Caco-2 (cell line): ENCODE measurements at places on chromosomes 3 and 15.

DNA sequence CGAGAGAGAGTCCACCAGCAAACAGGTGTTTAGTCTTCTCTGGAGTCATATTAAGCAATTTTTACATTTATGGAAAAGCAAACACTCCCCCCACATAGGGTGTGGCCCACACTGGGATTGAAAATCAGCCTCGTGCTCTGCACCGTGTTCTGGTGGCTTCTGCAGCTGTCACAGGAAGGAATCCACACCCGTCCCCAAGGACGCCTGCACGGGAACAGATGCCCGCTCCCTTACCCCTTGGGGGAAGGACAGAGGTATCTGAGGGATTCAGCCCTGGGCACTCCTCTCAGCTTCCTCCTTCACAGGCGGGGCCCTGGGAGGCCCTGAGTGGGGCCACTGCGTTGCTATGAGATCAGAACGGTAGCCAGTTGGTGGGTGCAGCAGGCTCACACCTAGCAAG lies 27.8 kb downstream of the LIPC start:
- DNase-seq: no peak

GRCh38 chr15:42059661-42060476 lies 34.5 kb downstream of the PLA2G4D start:
- DNase-seq: no peak

GRCh38 chr3:140705954-140706353 lies 28.1 kb downstream of the TRIM42 start:
- DNase-seq: no peak

- DNase-seq: no peak
These were observed 154.1 kb downstream of the WNT5A start for GRCh38 chr3:55333046-55333445.

DNA sequence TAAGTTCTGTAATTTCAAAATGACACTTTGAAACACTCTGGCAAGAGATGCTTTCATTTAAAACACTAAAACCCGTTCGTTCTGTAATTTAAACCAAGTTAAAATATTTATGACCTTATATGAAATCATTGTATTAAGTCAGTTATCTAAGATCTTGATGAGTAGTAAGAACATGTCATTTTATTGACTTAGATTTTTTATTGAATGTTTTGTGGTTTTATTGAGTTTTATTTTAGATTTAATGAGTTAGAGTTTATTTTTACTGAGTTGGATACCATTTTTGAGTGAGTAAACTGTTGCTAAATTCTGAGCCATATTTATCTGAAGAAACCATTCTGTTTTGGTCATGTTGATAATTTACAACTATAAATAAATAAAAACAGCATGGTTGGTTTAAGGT lies 94.3 kb downstream of the PPARG start:
- no peak for DNase-seq

DNA sequence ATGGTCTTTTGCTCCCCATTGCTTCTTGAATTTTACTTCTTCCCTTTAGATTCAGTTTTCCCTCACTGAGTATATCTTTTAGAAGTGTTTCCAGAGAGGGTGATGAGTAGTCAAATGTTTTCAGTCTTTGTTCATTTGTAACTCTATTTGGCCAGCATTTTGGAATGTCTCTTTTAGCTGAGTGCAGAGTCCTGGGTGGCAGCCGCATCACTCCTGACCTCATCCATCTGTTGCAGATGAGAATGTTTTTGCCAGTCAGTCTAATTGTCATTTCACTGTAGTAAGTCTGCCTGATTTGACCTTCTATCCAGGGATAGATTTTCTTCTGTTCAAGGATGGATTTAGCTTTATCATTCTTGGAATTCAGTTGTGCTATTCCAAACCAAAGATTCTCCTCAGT lies 7.3 kb downstream of the SRPRB start:
- DNase-seq: no peak

DNA sequence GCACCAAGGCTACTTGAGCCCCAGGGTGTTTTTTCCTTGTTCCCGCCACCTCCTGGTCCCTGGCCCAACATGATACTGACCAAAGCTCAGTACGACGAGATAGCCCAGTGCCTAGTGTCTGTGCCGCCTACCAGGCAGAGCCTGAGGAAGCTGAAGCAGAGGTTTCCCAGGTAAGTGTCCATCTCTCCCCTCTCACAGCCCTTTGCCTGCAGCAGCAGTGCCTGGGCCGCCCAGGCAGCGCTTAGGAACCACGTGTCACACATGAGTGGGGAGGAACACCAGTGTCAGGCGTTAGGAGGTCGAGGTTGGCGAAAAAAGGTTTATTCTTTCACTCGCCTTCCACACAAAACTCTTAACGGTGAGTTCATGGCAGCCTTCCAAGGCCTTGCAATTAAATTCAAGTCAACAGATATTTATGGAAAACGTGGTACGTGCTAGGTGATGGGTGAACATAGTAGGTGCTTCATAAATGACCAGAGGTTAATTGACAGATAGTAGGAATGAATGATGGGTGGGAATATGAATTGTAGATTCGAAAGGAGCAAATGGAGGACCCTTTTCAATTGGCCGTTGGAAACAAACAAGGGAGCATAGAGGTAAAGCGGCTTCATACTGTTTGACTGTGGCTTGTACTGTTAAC lies 486 bp downstream of the CDIN1 start:
- DNase-seq: no peak

GRCh38 chr3:98565237-98565643 lies 28.2 kb downstream of the CPOX start:
- no peak for DNase-seq

DNA sequence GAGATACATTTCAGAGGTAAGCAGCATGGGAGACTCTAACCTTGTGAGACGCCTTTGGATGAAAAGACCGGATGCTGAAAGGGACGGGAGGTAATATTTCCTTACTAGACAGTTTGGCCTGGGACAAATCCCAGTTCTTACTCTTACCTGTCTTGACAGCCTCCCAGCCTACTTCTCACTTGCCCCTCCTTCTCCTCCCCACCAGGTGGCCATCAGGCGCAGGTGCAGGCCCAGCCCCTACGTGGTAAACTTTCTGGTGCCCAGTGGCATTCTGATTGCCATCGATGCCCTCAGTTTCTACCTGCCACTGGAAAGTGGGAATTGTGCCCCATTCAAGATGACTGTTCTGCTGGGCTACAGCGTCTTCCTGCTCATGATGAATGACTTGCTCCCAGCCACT lies 6.3 kb downstream of the HTR3D start:
- no peak for DNase-seq

- DNase-seq: no peak
These were observed 19.7 kb downstream of the CHMP2B start for GRCh38 chr3:87246662-87247429.

DNA sequence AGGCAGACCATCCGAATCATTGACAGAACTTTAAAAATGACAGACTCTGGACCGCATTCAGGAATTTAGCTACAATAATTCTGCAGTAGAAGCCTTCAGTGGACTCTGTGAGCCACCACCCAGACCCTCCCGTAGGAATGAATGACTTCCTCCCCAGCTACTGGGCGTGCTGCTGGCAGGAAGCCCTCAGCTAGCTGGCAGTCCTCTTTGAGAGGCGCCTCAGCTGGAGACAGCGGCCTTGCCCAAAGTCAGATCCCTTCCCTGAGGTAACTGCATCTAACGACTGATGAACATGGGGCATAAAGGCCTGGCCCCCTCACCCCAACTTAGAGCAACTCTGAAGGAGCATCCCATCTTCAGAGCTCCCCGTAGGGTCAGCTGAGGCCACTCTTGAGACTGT lies 25.8 kb downstream of the CRABP1 start:
- DNase-seq: no peak

DNA sequence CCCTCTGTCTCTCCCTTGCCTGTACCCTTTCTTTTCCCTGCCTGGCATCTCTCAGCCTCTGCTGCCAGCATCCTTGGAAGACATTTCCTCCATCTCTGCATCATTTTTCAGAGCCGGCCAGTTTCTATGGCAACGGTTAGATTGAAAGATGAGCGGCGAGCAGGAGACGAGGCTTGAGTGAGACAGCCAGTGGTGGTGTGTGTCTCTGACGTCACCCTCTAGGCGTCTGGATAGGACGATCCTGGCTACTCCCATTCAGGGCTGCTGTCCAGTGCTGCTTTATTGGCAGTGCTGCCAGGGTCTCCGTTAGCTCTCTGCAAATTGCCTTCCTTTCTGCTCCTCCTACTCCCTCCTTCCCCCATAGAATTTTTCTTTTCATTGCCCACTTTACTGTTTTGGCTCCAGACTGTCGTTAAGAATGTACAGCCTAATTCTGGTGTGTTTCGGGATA lies 57.9 kb downstream of the TRAK1 start:
- peak; percentile 61 for DNase-seq

GRCh38 chr15:77537006-77537405 lies 95.7 kb downstream of the LINGO1 start:
- peak; percentile 9 for DNase-seq

GRCh38 chr3:188164248-188164687 lies 10.3 kb downstream of the LPP start:
- DNase-seq: no peak

- no peak for DNase-seq
These were observed 785 bp downstream of the MFSD1 start for GRCh38 chr3:158802409-158803268.

DNA sequence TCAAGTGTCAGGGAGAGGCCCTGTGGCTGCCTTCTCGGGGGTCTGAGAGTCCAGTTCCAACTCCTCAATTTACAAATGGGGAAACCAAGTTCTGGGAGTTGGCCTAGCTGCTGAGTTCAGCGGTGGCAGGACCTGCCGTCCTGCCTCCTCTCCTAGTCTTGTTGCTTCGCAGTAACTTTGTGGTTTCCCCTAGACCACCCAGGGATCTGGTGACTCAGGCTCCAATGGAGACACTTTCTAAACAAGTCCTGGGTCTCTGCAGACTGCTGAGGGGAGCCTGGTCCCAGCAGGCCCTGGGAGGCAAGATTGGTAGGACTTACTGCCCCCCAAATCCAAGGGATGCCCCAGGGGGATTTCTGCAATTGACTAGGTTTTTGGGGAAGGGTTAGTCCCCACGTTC lies 83.6 kb downstream of the SMAD6 start:
- no peak for DNase-seq

GRCh38 chr15:70252056-70252950 lies 154.6 kb upstream of the TLE3 start:
- no peak for DNase-seq

GRCh38 chr15:70974004-70974832 lies 81.6 kb downstream of the LRRC49 start:
- no peak for DNase-seq

- DNase-seq: no peak
These were observed 114.6 kb downstream of the TMEM108 start for GRCh38 chr3:133152681-133153220.

GRCh38 chr15:61035311-61035710 lies 193.8 kb downstream of the RORA start:
- DNase-seq: no peak

GRCh38 chr3:13051066-13051465 lies 22.2 kb downstream of the IQSEC1 start:
- DNase-seq: no peak

DNA sequence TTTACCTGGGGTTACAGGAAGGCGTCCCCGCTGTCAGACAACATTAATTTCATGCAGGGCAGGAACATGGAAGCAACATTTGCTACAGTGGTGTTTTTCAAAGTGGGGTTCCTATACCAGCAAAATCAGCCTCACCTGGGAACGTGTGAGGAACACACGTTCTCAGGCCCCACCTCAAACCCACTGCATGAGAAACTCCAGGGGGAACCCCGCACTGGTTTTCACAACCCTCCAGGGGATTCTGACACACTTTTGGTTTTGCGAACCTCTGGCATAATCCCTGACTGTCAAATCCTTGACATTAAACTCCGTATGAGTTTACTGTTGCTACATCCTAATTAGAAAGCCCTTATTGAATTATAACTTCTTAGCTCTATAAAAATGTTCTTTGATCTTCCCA lies 127.7 kb downstream of the LRRK1 start:
- DNase-seq: no peak

DNA sequence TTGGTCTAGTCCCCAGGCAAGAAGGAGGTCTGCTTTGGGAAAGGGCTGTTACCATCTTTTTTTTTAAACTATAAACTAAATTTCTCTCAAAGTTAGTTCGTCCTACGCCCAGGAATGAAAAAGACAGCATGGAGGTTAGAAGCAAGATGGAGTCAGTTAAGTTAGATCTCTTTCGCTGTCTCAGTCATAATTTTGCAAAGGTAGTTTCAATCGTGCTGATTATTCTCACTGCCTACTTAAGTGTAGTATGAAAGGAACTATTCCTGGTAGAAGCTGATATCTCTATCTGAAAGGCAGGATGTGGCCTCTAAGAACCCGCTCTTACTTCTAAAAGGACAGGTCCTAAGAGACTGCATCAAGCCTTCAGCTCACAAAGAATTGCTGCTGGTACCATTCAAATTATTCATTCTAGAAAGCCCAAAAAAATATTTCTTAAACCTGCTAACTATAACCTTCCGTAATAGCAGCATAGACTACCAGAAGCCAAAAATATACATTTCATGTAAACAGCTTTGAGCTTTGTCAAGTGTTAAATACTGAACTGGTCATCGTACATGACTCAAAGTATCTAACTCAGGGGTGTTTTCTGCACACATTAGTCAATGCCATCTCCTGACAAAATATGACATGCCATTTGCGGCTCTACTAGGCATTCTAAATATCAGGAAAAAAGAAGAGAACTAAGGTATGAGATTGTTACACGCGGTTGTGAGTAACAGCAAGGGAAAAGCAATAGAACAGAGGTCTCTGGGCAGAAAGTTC lies 96.0 kb upstream of the CCDC80 start:
- no peak for DNase-seq

DNA sequence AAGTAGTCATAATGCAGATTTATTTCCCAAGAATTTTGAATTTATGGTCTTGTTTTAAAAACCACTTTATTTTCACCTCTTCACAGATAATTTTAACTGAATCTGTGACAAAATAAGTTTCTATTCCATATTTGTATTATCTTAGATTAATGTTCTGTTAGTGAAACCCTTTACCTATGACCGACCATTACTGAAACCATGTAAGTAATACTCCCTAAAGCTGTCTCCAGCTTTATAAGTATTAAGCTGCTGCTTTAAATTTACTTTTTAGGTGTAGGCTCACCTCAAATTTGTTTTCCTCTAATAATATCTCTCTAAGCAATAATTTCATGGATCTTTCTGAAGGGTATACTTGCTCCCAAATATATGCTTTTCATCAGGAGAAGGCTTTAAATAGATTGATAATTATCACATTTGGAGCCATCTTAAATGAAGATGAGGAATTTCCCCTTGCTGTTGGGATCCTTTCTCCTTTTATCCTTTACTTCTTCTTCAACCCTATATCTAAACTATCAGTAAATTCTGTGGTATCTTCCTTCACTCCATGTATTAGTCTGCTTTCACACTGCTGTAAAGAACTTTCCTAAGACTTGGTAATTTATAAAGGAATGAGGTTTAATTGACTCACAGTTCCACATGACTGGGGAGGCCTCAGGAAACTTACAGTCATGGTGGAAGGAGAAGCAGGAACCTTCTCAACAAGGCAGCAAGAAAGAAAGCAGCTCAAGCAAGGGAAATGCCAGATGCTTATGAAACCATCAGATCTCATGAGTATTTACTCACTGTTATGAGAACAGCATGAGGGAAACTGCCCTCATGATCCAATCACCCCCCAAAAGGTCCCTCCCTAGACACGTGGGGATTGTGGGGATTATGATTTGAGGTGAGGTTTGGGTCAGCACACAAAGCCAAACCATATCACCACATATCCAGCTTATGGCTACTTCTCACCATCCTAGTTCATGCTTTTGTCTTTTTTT lies 92.3 kb upstream of the P2RY1 start:
- no peak for DNase-seq

- no peak for DNase-seq
These were observed 10.7 kb downstream of the IGF1R start for GRCh38 chr15:98658831-98659699.
